ENCODE measurements at places on chromosomes 3 and 15.

- no peak for DNase-seq
These were observed 120.0 kb upstream of the GADL1 start for GRCh38 chr3:31014317-31015040.

DNA sequence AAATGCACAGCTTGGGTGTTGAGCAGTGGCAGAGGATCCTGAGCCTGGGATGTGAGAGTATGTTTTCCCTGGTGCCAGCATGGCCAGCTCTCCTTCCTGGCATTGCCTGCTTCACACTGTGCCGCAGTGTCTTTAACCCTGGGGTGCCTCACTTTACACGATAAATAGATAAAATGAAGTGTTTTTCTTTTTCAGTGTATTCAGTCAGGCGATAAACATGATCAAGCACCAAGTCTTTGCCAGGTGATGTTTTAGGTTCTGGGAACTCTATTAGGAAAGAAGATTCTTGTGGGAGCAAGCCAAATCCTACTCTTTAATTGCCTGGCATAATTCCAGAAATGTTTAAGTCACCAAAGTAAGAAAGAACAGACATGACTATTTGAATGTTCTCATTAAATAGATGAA is 14.0 kb downstream of the ABHD6 start:
- DNase-seq, result no peak

- DNase-seq, result no peak
These were observed 107.2 kb upstream of the RASGRP1 start for GRCh38 chr15:38671675-38672254.

- DNase-seq, result no peak
These were observed 369.1 kb downstream of the RBMS3 start for GRCh38 chr3:29649815-29650547.

GRCh38 chr3:138033202-138033691 is 23.3 kb downstream of the CLDN18 start:
- DNase-seq, result no peak

DNA sequence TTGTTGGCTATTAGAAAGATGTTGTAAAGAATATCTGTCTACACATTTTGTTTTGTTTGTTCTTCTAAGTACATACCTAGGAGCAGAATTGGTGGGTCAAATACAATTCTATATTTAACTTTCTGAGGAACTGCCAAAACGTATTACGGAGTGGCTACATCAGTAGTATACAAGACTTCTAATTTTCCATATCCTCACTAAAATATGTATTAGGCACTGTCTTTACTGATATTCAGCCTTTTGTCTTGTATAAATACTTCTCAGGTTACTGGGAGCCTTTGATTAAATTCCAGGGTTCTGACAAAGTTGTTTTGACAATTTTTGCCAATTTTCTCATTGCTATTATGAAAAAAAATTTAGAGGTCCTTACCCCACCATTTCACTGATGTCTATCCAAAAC is 146.7 kb downstream of the NR2E3 start:
- no peak for DNase-seq

GRCh38 chr15:71440489-71441110 is 325.3 kb downstream of the THSD4 start:
- no peak for DNase-seq

DNA sequence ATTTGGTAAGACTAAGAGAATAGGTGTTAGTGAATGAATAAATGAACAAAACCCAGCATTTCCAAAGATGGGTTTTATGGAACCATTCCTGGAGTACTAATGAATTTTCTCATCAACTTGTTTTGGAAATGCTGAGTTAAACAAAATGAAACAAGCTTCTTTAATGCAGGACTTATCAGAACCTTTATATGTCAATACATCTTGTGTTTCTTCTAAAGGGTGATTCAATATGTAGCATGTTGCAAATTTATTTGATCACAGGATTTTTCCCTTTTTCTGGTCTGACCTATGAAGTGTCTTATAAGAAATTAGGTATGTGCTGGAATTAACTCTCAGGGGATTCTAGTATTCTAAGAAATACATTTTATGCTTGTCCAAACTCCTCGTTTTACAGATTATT is 53.2 kb downstream of the EDEM1 start:
- no peak for DNase-seq

DNA sequence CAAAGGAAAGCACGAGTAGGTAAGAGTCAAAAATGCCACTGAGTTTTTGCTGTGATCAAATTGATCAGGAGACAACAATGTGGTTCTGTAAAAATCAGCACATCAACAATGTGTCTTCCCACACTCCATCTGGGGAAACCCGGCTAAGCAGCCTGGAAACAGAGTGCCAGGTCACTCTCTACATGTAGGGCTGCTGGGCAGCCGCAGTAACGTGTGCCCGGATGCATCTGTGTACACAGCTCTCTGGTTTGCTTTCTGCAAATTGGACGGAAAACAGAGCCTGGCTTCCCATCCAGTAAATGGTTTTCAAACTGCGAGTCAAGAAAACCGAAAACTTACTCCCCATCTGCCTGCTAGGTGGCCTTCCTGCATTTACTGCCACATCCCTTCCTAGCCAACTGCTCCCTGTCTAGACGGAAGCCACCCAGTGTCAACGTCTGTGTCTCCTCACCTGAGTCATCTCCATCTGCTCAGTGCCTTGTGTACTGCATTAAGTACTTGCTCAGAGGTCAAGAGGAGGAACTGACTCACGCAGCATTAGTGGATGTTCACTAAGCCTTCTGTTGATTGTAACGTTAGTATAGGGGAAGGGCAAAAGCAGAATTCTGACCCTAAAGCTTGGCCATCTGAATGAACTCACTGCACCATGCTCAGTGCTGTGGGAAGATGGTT is 124.1 kb downstream of the TJP1 start:
- no peak for DNase-seq

GRCh38 chr3:184540777-184541681 is 20.6 kb upstream of the EPHB3 start:
- no peak for DNase-seq

- no peak for DNase-seq
These were observed 351.2 kb upstream of the SGO1 start for GRCh38 chr3:20537234-20537633.

GRCh38 chr3:67601919-67602608 is 52.3 kb downstream of the SUCLG2 start:
- no peak for DNase-seq

- no peak for DNase-seq
These were observed 204.4 kb upstream of the RASGRP1 start for GRCh38 chr15:38768970-38769369.

- no peak for DNase-seq
These were observed 1.4 kb downstream of the TOMM70 start for GRCh38 chr3:100399341-100400071.

GRCh38 chr3:13391308-13391707 is 28.8 kb downstream of the NUP210 start:
- no peak for DNase-seq
